Upper lobe of right lung (tissue), 1 donor: ENCODE measurements at places on chromosomes 2 and 18. TPM values are rescaled to one million over a fixed set of nuclear protein-coding genes. Genes with fewer than 3 reads are reported as not detected.

Gene CNTNAP5
- total RNA-seq: not detected

Gene EFHD1
- total RNA-seq: 10.7 TPM

Gene RPL37A
- total RNA-seq: 1,932 TPM

DNA sequence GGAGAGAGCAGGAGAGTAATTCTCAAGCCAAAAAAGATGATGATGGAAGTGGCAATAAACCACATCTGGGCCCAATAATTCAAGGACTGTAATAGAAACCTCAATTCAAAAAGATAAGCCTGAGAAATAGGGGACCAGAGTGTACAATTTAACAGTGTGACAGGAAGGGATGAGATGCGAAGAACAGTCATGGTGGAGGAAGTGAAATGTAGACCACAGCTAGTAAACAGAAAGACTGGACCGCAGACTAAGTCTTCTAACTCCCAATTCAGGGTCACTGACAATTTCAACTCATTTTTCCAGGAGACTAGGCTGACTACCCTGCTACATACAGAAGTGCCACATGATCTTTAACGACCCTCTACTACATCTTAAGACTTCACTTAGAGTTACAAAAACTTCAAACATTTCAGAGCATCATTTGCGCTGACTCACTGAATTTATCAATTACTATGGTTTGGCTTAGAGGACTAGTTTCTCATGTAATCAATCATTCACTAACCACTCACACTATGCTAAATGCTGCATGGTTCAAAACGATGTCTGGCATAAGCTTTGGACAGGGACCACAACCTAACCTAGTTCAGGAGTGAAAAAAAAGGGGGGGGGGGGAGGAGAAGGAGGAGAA, 9.0 kb downstream of the CUL3 start:
- DNase-seq: no peak

- DNase-seq: no peak
Measured at GRCh38 chr18:12079491-12080237, 14.0 kb upstream of the ANKRD62 start.

GRCh38 chr2:151569167-151569566, 159.5 kb downstream of the RIF1 start:
- no peak for DNase-seq

DNA sequence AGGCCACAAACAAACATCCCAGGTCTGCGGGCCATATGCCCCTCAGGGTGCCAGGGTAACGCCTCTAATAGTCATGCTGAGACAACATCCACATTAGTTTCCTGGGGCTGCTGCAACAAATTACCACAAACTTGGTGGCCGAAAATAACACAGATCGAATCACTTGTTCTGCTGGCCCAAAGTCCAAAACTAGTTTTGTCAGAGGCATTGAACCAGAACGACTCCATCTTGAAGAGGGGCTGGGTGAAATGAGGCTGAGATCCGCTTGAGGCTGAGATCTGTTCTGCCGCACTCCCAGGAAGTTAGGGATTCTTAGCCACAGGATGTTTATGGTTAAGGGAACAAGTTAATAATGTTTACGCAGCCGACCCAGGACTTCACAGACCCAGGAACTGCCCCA, 66.7 kb downstream of the COPS8 start:
- no peak for DNase-seq

DNA sequence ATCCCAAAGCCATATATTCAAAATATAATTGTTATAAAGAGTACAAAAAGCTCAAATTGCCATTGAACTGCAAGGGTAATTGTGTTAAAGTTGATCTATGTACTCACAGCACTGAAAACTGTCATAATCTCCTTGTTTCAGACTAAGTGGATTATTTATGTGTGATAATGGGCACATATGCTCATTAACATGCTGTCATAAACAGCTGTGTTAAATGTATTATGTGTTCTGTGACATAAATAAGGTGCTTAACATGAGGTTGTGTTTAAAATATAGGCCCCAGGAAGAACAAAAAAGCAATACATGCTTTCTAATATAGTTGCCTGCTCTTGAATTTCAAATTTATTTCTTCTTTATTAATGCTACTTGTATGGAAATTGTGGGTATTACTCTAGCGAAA, 409.5 kb downstream of the DCC start:
- DNase-seq: no peak

GRCh38 chr2:46873604-46874068, 42.0 kb downstream of the MCFD2 start:
- peak; percentile 60 for DNase-seq

DNA sequence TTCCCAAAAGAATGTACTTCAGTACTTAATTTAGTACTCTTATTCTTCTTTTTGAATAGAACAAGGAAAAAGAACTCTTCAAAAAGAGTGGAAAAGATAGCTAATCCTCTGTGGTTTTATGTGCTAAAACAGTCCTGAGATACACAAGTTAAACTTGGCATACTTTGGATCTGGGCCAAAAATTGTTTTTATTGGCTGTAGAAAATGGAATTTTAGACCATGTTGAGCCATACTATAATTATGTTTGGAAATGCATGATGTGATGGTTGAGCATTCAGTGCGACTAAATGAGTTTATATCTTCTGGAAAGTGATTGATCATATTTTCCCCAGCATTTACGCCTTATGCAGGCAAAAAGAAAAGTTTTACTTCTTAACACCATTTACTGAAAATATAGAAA, 18.0 kb upstream of the PDE1A start:
- DNase-seq: no peak
